SK-N-SH treated with all-trans-retinoic acid at 6 μM for 48 hours (cell line): ENCODE measurements at places on chromosomes 1 and 21.

DNA sequence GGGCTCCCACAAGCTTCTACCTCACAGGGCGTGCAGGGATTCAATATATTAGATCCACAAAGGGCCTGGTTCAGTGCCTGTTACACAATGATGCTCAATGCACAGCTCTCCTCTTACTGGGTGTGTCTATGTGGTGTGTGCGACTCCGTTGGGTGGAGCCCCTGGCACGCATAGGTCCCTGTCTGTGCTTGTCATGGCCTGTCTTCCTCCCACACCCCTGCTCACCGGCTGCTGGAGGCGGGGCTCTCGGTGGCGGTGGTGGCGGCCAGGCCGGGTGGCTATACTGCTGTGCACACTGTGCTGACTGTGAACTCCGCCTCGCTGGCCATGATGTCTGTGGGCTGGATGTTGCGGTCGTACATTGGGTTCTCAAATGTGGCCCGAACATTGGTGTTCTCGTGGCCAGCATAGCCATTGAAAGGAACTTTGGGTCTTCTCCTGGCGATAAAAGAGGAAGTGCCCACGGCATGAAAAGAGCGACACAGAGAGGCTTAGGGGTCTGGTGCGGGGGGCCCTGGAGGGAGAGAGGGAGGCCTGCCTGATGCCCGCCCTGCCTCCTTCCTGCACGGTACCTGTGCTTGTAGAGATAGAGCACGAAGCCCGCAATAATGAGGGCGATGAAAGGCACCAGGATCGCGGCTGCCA is 46.9 kb downstream of the ZSCAN20 start:
- no peak for ATAC-seq

GRCh38 chr1:28601696-28602095 is 9.6 kb downstream of the RAB42 start:
- ATAC-seq = peak; percentile 90

DNA sequence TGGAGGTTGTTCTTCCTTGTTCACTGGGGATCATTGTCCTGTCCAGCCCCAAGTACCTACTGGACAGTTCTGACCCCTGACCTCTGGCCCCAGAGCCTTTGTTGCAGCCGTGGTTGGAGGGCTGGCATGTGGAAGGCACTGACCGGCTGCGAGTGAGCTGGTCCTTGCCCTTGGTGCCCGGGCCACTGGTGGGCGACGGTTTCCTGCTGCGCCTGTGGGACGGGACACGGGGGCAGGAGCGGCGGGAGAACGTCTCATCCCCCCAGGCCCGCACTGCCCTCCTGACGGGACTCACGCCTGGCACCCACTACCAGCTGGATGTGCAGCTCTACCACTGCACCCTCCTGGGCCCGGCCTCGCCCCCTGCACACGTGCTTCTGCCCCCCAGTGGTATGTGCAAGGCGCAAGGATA is 11.4 kb downstream of the TIE1 start:
- no peak for ATAC-seq

- no peak for ATAC-seq
These were observed 40.4 kb downstream of the TRIM11 start for GRCh38 chr1:228366062-228366865.

GRCh38 chr1:27428316-27429028 is 36.0 kb downstream of the GPR3 start:
- ATAC-seq = no peak

- ATAC-seq = no peak
These were observed 41.5 kb downstream of the NCAM2 start for GRCh38 chr21:21039624-21040170.

DNA sequence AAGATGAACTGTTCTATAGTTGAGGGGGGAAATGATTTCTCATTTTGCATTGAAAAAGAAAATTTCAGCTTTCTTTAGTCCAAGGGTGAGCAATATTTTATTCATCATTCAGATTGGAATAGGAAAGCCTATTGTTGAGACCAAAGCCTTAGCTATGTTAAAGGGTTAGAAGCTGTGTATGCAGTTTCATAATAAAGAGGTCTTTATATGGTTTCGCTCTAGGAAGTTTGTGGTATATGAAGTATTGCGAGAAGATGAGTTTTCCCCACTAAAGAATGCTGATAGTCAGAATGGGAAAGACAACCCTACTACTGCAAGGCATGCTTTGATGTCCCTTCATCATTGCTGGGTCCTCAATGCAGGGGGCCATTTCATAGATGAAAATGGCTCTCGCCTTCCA is 28.6 kb downstream of the UAP1 start:
- no peak for ATAC-seq

GRCh38 chr1:14100444-14100843 is 400.5 kb downstream of the PRDM2 start:
- ATAC-seq = no peak

DNA sequence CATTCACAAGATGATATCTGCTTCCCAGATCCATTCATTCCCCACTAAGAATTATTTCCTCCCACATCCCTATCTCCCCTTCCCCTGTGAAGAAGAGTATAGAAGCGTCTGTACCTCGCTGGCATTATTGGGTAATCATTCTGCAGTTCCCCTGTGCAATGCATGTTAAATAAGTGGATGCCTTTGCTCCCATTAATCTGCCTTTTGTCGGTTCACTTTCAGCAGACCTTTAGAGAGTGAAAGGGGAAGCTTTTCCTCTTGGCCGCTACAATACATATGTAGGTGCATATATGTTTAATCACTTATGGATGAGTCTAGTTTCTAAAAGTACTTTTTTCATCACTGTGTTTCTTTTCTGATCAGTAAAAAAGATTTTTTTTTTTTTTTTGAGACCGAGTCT is 7.0 kb downstream of the CLCN6 start:
- ATAC-seq = no peak

- no peak; the same call in 2 of the 3 replicates for ATAC-seq
These were observed 94.9 kb downstream of the MRPL37 start for GRCh38 chr1:54294887-54295286.

- ATAC-seq = 0 out of 3 replicates have a peak, but pooled peaks have one; percentile 39
These were observed 1093.1 kb downstream of the MRPL39 start for GRCh38 chr21:24514081-24514733.

GRCh38 chr1:85274969-85275453 is 1.4 kb downstream of the BCL10 start:
- peak; percentile 19 for ATAC-seq

DNA sequence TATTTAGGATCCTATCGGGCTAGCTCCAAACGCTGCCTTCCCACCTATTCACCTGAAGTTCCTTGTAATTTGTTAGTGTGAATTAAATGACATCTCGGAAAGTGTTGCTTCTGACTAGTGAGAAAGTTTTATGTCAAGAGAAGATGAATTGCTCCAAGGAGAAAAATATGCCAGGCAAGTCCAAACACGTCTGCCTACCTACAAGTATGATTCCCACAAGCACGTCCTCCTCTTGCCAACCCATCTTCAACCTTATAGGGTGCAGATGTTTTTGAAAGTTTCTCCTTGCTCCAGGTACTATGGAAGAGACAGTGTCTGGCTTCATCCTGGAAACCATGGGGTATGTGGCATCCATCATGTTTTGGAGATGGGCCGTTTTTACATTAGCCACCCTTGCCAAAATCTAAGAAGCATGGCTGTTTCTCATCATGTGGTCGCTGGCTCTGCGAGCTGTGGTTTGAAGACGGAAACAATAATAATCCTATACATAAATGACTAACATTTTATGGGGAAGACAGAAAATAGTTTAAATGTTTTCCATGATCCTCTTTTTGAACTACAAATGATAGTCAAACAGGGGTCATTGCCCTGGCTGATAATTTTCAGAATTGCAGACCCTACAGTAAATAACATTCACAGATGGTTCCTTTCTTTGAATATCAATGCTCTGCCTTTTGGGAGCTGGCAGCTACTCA is 505.8 kb downstream of the SMYD3 start:
- peak; percentile 3 for ATAC-seq

GRCh38 chr1:39301606-39302005 is 97.1 kb downstream of the MACF1 start:
- ATAC-seq = no peak

GRCh38 chr1:119068427-119068826 is 72.0 kb downstream of the WARS2 start:
- peak; percentile 40; the same call in 2 of the 3 replicates for ATAC-seq

GRCh38 chr21:40635391-40635790 is 211.6 kb downstream of the DSCAM start:
- ATAC-seq = no peak

- no peak for ATAC-seq
These were observed 12.1 kb downstream of the IRF2BP2 start for GRCh38 chr1:234597894-234598293.

DNA sequence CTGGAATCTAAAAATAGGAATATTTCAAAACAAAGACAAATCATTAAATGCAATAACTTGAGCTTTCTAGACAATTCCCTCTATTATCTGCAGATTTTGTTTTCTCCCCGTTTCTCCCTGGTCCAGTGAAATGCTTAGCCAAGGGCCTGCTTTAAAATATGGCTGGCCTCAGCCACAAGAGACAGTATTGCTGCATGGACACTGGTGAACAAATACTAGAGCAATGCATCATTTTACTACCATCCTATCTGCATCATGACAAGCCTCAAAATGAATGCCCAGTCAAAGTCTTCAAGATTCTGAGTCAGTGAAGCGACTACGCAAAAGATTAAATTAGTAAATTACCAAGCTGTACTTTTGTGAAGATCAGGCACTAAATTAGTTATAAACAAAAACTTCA is 80.5 kb downstream of the ENAH start:
- peak; percentile 61 for ATAC-seq

DNA sequence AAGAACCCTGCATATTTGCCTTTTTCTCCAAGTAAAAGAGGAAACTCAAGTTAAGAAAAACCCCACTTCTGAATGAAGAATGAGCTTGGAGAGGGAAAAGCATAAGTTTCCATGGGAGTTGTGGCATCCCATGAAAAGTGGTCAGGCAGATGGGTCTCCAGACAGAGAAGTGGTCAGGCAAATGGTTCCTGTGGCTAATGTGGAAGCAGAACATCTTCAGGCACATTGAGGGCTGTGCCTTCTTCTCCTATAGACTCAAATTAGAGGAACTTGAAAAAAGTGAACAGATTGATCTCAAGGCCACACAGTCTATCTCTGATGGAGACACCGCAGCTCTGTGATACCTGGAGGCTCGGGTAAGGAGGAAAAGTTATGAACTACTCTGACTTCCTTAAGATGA is 55.7 kb upstream of the KIRREL1 start:
- ATAC-seq = no peak

- no peak for ATAC-seq
These were observed 51.4 kb upstream of the S1PR1 start for GRCh38 chr1:101185421-101185820.

- no peak for ATAC-seq
These were observed 11.7 kb upstream of the PLEKHO1 start for GRCh38 chr1:150138044-150138443.

GRCh38 chr1:99768104-99768503 is 1.7 kb upstream of the FRRS1 start:
- ATAC-seq = no peak

- no peak for ATAC-seq
These were observed 12.2 kb downstream of the HLX start for GRCh38 chr1:220891224-220892085.

DNA sequence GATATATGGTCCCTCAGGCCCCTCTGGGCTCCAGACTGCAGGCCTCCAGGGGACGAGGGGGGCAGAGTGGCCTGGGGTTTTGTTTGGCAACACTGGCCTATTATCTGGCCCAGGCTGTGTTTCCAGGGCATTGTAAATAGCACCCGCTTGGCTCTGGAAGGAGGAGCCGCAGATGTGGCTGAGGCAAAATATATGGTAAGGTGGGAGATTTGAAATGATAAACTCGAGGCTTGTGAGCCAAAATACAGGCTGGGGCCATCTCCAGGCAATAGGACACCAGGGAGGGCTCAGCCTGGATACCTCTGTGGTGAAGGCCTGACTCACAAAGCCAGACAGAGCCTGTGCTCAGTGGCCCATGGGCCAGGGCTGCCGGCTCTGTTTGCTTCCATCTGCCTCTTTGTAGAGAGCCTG is 14.0 kb downstream of the NAV1 start:
- ATAC-seq = peak; percentile 76

GRCh38 chr1:193846876-193847604 is 660.6 kb upstream of the B3GALT2 start:
- ATAC-seq = peak; percentile 89

DNA sequence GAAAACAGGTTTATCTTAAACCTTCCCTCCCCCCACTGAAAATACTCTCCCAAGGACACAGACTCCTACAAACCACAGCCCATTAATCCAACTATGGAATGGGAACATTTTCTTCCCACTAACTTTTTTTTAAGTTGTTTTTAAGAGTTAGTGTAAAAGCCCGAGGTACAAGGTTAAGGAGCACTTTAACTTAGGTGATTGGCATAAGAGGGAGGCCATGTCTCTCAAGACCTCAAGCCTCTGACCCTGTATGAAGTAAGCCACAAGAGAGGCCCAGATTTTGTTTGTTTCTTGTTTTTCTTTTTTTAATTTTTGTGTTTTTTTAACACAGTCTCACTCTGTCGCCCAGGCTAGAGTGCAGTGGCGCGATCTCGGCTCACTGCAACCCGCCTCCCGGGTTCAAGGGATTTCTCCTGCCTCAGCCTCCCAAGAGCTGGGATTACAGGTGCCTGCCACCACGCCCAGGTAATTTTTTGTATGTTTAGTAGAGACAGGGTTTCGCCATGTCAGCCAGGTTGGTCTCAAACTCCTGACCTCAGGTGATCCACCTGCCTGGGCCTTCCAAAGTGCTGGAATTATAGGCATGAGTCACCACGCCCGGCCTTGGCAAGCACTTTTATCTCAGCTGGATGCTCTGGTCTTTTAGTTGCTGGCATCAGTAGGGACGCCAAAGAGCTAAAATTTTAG is 14.4 kb downstream of the ARMH1 start:
- no peak for ATAC-seq

- ATAC-seq = no peak
These were observed 63.4 kb upstream of the PPP2R5A start for GRCh38 chr1:212221801-212222200.

DNA sequence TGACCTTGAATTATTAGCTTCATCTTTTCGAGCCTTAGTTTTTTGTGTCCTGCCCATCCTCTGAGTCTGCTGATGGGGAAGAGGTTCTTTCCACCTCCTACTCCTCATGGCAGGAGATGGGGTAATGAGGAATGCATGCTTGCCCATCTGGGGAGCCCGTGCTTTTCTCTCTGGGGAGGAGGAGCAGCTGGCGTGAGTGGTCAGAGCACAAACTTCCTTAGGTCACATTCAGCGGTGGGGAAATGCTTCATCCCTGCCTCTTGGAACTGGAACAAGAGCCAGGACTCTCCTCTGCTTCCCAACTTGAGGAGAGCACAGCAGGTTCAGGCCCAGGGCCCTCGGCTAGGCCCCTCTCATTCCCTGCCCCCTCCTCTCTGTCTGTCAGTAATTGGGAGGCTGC is 155.0 kb downstream of the PCNX2 start:
- ATAC-seq = peak; percentile 15; the same call in 1 of the 3 replicates

DNA sequence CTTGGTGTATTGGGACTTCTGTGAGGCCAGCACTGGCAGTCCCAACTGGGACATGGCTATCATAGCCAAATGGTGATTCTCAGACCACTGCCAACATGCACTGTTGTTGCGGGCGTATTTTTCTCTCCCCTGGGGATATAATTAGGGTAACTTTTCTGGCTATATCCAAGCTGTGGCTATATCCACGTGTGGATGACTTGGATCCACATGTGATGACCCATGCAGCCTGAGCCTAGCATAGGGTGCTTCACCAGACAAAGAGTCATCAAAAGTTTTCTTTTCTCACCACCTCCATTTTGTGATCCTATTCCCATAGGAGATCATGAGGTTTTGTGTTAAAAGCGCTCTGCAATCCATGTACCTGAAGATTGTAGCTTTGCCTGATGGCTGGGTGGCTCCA is 51.2 kb upstream of the CSF3R start:
- no peak for ATAC-seq
